ENCODE measurements at places on chromosomes 13 and 19.

DNA sequence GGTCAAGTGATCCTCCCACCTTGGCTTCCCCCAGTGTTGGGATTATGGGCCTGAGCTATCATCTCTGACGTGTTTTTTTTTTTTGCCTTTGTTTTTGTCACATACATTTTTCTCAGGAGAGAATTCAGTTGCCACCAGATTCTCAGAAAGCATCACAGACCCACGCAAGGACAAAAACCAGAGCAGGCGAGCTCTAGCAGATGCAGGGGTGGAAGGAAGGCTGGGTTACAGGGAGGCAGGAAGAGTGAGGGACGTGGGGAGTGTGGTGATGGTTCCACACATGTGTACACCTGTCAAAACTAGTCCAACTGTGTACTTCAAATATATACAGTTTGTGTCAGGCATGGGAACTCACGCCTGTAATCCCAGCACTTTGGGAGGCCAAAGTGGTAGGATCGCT is 4.3 kb downstream of the TMEM161A start:
- DNase-seq: no peak

GRCh38 chr13:67023130-67023876 is 206.8 kb downstream of the PCDH9 start:
- no peak for DNase-seq

DNA sequence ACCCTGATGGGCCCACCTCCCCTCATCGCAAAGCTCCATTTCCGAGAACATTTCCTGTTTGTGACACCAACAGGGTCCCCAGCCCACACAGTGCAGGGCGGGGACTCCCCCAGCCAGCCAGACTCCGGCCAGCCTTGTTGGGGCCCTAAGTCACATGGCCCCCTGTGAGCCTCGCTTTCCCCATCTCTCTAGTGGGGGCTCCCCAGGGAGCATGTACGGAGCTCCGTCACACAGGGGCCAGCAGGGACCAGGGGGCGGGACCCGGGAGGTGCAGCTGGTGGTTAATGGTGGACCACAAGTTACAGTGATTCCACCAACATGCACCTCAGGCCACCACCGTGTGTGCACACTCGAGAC is 1.7 kb downstream of the TBXA2R start:
- no peak for DNase-seq

DNA sequence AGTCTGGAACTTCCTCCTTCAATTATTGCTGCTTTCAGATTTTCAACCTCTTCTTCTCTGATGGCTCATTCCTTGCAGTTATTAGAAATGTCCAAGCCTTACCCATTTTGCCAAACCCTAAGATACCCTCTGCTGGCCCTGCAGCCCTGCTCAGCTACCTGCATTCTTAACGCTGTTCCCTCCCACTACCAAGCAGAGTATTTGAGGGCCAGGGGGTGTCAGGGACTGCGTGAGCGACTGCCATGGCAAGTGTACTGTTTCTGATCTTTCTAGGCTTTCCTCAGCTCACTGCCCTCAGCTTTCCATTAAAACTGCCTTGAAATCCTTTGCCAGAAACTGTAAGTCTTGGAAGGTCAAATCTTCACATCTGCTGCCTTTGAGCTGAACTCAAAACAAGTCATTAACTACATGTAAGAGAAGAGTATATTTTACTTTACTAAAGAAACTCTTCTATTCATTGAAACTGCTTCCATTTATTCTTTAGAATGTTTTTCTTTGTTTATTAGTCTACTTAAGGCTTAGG is 41.0 kb downstream of the HS6ST3 start:
- no peak for DNase-seq

DNA sequence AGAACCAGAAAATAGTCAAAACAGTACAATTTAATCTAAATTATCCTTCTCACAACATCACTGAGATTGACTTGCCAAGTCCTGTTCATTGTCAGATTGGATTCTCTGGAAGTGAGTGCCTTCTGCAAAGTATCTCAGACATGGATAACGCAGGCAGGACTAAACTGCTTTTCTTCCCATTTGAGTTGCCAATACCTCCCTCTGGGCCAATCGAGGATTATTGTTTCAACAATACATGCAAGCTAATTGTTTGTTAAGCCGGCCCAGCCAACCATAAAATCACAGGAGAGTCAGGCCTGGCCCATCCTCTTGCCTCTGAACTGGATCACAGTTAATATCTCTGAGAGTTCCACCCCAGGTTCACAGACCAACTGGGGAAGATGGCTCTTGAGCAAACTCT is 240.0 kb downstream of the ENOX1 start:
- DNase-seq: no peak

DNA sequence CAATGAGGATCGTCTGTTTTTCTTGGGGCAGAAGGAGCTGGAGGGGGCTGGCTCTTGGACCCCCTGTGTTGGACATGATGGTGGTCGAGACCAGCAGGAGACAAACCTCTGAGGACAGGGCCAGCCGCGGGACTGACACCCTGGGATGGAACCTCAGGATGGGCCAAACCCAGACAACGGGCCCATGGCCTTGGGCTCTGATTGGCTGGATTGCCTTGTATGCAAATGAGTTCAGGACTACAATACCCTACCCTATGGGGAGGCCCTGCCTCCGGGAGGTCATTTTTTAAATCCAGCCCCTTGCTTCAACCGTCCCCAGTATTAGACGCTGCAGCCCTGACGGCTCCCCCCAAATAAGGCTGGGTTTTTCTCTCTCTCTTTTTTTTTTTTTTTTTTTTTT is 22.0 kb downstream of the SLC5A5 start:
- DNase-seq: no peak

GRCh38 chr13:21850013-21851006 is 179.4 kb downstream of the FGF9 start:
- DNase-seq: no peak

DNA sequence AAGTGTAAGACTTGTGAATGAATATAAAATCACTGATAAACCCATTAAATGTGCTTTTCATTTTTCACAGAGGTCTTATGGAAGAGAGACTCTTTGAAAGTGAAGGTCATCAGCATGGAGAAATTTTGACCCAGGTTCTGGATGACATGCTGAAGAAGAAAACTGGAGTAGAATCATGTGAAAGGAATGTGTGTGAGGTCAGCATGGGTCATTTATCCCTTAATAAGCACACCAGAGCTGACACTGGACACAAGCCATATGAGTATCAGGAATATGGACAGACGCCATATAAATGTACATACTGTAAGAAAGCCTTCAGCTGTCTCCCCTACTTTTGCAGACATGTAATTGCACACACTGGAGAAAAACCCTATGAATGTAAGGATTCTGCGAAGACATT is 29.0 kb downstream of the ZNF20 start:
- no peak for DNase-seq

DNA sequence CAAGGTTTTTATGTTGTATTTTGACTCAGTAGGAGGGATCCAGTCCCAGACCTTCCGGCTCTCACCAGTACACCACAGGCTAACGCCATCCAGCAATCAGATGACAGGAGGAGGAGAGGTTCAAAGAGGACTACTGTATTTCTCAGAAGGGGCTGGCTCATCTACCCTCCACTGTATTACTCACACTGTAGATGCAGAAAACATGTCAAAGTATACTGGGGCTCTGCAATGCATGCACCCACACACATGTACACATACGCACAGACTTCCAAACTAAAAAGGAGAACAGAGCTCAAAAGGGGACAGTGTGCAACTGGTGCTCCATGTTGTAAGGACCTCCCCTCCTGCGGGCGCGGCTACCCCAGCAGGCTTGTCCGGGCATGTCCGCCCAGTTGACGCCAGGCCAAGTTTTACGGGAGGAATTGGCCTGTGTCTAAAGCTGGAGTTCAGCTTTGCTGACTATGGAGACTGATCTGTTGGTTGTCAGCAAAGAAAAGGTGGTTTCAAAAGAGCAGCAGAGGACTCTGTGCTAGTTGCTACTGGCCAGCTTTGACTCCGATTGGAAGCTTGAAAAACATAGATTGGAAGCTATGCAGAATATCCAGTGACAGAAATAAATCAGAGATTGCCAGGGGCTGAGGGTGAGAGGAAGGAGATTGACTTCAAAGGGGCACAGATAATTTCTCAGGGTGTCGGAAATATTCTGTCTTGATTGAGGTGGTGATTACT is 314.2 kb downstream of the DLEU7 start:
- no peak for DNase-seq

- DNase-seq: no peak
These were observed 24.8 kb downstream of the KDM4B start for GRCh38 chr19:4993683-4994082.

GRCh38 chr13:22276616-22277015 is 605.7 kb downstream of the FGF9 start:
- no peak for DNase-seq

DNA sequence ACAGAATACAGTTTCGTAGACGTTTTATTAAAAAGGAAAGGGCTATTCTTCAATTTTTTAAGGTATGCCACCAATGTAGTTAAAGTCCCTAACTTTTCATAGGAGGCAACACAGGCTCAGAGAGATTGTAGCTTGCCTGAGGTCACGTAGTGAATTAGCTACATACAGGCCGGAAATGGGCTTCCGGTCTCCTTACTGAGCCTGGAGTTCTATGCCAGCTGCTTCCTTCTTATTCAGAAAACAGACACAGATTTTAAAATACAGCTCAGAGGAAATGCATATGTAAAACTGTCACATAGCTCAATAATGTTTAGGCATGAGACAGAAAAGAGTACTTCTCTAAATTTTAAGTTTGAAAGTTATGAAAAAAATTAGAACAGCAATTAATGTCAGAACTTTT is 85.4 kb upstream of the TUBA3C start:
- no peak for DNase-seq

GRCh38 chr13:97493456-97493855 is 59.5 kb downstream of the RAP2A start:
- DNase-seq: no peak

DNA sequence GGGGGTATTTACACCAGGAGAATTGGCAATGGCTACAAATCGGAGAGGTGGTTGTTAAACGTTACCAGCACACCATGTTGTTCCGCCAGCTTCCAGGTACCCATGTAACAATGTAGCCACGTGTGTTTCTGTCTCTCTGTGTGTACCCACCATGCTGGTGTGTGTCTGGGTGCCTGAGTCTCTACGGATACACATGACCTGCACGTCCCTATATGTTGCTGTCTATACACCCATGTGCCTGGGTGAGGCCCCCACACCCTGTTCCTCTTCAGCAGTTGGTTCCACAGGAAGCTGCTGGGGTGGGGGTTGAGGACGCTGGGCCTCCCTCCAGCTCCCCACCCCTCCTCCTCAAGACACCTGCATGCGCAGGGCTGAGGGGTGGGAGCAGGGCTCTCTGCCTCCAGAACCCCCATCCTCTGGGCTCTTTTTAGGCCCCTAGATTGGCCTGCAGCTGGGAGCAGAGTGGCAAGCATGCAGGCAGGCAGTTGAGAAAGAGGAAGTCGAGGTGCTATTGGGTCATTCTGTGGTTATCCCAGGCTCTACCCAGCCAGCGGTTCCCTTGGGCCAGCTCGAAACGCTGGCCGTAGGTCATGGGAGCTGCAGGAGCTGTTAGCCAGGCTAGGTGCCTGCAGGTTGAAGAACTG is at the start of gene ARHGEF18:
ARHGEF18 (plus strand) TSS at position 351 of the 644 bp plus-strand sequence. CDS start 13,954 bp downstream, outside the sequence.
- no peak for DNase-seq

- no peak for DNase-seq
These were observed 169.5 kb upstream of the STARD13 start for GRCh38 chr13:33454844-33455705.

DNA sequence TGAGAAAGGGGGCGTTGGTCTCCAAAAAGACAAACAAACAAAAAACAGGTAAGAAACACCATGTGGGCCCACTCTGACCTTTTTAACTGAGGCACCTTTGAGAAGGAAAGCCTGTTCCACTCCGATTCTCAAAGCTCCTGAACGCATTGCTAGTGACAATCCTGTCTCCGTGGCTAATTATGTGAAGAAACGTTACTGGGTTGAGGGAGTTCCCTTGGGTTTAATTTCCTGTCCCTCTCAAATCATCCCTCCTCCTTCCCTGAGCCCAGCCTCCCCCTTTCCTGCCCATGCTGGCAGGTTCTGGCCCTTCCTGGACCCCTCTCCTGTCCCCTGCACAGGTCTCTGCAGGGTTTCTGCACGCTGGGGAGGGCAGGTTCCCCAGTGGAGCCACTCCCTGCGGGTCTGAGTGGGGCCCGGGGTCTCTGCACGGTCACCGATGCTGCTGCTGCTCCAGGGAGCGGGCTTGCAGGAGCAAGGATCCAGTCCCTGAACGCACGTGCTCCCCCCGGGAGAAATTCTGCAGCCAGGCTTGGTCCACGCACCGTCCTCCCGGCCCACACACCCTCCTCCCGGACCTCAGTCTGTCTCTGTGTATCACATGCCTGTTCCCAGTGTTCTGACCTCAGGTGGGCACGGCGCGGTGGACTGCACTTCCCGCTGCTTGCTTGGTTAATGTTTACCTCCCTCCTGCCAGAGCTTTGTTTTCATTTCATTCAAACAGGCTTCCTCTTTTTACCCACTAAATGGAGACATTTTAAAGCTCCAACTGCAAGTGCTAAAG is 76.4 kb upstream of the MCF2L start:
- no peak for DNase-seq

DNA sequence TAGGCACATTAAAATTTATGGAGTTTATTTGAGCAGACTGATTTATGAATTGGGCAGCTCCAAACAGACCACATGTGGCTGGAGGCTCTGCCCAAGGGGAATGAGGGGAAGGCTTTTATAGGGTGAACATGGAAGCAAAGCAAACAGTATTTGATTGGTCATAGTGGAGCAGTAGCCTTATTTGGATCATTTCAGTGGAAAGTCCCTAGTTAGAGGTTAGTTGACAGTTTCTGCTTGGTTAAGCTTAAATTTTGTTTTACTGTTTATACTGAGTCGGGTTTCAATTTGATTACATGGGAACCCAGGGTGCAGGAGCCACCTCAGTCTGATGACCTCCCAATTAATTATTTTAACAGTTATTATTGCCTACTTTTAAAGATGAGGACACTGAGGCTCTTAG is 140.5 kb downstream of the NDFIP2 start:
- no peak for DNase-seq

DNA sequence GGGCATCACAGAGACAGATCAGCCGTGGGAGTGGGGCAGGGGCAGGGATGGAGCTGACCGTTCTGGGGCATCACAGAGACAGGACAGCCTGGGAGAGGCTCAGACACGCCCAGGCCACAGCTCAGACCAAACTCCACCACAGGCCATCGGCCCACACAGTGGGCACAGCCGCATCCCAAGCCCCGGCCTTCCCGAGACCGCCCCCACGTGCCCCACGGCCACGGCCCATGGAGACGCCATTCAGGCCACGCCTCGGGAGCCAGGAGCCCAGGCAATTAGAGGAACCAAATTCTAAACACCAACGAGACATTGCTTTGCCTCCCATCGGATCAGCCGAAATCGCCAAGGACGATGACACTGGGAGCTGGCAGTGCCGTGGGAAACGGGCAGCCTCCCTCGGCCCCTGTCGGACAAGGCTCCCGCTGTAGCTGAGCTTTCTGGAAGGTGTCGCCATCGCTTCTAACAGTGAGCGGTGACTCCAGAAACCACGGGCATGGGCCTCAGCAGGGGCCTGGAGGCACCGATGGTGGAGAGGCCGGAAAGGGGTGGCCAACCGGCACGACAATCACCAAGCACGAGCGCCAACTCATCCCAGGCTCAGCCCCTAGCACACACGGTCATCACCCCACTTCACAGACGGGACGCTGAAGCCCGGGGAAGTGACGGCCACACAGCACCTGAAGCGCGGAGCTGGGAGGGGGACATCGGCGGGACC is 2.4 kb downstream of the PIP5K1C start:
- DNase-seq: no peak

Measured in activated CD8-positive, alpha-beta memory T cell treated with anti-CD3 and anti-CD28 coated beads for 4 hours (primary cell).